M059J (cell line): ENCODE measurements at places on chromosomes 16 and 17.

DNA sequence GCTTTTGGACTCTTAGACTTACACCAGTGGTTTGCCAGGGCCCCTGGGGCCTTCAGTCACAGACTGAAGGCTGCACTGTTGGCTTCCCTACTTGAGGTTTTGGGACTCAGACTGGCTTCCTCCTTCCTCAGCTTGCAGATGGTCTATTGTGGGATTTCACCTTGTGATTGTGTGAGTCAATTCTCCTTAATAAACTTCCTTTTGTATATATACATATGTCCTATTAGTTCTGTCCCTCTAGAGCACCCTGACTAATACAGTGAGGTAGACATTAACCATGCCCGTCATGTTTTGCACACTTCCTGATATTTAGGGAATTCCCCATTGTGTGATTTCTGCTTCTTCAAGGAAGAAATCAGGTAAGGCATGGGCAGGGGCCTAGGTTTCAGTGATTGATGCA, 147.8 kb upstream of the CA10 start:
- no peak for DNase-seq

DNA sequence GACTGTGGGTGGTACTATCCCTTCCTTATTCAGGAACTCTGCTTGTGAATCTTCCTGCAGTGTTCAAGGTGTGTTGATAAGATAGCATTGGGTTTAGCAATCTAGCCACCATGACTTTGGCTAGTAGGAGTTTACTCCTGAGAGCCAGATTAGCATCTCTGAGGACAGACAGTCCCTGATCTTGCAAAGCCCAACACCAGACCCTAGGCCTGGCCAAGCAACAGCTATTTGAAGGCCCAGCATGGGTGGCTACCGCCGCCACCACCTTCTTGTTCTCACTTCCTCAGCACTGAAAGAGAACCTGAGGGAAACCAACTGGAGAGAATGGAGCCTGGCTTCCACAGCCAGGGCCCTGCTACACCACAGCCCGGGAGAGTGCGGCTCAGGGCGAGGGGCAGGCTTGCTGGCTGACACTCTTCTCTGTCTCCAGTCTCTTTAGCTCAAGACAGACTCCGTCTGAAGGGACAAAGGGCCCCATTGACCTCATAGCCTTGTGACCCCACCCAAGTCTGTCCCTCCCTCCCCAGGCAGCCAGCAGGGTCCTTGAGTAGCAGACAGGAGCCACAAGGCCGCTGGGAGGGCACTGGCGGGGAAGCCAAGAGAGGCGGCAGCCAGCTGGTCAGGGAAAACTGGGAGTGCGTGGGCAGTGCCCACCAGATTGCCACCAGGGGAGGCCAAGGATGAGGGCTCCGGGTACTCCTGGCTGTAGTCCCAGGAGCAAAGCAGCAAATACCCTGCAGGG, 10.9 kb upstream of the ARHGAP23 start:
- DNase-seq = no peak

GRCh38 chr16:17027488-17028129, 443.2 kb downstream of the XYLT1 start:
- no peak for DNase-seq

DNA sequence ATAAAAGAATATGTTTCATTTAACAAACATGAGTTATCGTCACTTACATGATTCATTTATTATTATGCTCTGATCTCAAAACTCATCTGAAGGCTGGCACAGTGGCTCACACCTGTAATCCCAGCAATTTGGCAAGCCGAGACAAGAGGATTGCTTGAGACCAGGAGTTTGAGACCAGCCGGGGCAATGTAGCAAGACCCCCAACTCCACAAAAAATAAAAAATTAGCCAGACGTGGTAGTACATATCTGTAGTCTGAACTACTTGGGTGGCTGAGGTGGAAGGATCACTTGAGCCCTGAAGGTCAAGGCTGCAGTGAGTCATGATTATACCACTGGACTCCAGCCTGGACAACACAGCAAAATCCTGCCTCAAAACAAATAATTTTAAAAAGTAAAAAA, 16.0 kb downstream of the APPBP2 start:
- peak; percentile 23 for DNase-seq

GRCh38 chr16:55506083-55506482, 2.8 kb upstream of the LPCAT2 start:
- DNase-seq = no peak

GRCh38 chr17:48375356-48375755, 54.7 kb downstream of the SKAP1 start:
- DNase-seq = peak; percentile 34
